ENCODE measurements at places on chromosomes 13 and 19.

- no peak for DNase-seq
Measured at GRCh38 chr19:12364391-12365235, 870 bp downstream of the ZNF442 start.

GRCh38 chr13:32535748-32536147, 2.8 kb downstream of the N4BP2L2 start:
- no peak for DNase-seq

DNA sequence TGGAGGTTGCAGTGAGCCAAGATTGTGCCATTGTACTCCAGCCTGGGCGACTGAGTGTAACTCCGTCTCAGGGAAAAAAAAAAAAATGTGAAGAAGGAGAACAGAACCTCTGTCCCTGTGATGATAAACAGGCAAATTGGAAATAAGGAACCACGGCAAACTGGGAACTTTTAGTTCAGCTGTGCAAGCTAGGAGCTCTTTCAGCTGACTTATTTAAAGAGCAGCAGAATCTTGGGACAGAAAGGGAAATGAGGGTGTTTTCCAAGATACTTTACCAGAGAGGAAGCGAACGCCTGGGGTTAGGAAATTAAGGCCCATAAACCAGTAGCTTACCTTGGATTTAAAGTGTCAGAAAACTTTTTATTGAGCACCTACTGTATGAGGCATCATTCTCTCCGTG, 3.0 kb upstream of the UPF1 start:
- DNase-seq = no peak

DNA sequence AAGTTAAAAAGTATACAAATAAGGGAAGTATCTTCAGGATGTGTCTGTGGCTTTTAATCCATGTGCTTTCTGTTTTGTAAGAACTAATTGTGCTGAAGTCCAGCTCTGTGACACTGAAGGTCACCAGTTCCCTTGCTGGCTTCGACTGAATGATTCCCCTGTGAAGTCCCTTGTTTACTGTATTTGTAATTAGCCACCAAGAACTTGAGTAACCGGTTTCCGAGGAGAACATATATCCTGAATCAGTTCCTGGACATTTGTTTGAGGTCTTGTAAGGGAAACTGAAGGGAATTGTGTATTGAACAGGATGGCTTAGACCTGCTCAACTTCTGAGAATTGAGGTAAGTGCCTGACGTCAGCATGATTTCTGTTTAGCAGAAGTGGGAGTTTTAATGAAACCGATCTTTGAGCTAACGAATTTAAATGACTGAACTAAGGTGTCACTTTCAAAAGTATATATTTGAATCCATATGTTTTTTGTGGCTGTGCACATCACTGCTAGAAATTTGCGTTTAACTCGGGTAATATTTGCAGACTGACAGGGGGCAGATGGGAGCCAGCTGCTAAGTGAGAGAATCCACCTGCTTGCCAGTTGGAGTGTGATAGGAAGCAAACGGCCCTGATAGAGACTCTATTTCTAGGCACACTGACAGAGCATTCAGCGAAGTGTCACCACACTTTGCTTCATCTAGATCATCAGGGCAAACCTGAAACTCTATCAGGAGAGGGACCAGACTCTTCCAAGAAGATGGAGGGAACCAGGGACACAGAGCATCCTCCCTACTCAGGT, 530.0 kb downstream of the RFC3 start:
- peak; percentile 81 for DNase-seq

DNA sequence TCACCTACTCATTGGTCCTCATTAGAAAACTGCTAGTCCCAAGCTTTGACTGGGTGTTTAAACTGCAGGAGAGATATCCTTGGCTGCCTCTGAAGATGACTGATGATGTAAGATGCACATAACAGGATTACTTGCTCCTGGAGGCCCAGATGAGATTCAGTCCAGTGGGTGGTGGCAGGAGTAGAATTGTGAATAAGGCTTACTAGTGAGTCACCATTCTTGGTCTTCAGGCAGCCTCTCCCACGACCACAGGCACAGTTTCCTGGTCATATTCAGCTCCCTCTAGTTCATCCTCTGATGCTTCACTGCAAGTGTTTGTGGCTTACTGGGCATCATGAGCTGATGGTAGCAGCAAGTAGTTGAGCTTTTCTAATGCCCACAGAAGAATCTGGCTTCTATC, 12.1 kb downstream of the SERTM1 start:
- no peak for DNase-seq

GRCh38 chr19:2594319-2594718, 108.2 kb downstream of the GNG7 start:
- no peak for DNase-seq

- DNase-seq = no peak
Measured at GRCh38 chr19:1146412-1146699, 27.7 kb downstream of the SBNO2 start.

GRCh38 chr13:78827471-78827870, 168.5 kb upstream of the OBI1 start:
- DNase-seq = no peak

DNA sequence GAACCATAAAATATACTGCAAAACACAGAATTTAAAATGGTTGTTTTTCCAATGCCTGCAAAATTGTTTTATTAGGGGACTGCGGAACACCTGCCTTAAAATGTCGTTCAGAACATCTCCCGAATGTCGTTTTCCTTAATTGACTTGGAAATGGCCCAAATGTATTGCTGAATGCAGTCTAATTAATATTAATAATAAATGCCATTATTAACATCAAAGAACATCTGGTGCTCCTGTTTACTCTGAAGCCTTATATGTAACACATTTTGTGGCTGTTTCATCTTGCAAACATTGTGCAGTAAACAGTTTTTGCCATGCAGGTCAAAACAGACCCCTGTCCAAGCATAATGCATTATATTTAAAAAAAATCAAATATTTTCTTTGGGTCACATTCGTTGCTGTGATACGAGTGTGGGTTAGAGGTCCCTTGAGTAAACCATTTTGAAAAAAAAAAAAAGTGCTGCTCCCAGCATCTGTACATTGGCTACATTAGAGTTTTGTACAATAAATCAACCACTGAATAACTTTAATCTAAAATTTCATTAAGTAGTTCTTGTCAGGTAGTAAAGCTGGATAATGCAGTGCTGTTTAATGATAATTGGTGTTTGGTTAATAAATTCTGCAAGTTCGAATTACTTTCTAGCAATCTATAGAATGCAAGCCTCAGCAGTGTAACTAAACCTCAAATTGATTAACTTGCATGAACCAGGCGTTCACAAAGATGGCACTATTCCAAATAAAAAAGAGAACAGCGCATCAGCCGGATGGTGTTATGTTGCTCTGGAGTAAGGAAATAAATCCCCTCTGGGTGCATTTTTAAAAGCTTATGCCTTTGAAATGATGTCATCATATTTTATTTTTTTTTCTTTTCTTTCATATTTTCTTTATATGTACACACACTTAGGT, 140.2 kb downstream of the ZNF536 start:
- no peak for DNase-seq

- no peak for DNase-seq
Measured at GRCh38 chr13:24663586-24663985, 16.6 kb upstream of the ATP12A start.

All from SHP77 treated with DMSO at 0.1 percent for 48 hours (cell line).